Activated T-cell treated with anti-CD3 and anti-CD28 coated beads for 4 hours (primary cell): ENCODE measurements at places on chromosomes 3 and 15.

DNA sequence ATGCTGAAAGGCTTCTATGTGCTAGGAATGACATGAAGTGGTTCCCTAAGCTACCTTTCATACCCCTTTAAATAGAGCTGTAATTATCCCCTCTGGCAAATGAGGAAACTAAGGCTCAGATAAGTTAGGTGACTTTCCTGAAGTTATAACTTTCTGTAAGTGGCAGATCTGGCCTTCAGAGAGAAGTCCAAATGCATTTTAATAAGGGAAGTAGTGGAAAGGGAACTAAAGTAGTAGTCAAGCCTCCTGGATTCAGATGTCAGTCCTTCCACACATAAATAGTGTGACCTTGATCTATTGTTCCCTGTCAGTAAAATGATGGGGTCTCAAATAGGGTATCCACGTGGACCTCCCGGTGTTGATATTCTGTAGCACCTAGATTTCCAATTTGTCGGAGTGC lies 277.7 kb downstream of the EDEM1 start:
- DNase-seq, result no peak

GRCh38 chr15:74541494-74542165 lies 610 bp downstream of the ARID3B start:
- peak; percentile 59 for DNase-seq

- DNase-seq, result no peak
These were observed 16.4 kb downstream of the CHRNA3 start for GRCh38 chr15:78604420-78604819.

GRCh38 chr15:51184627-51185026 lies 89.9 kb upstream of the TNFAIP8L3 start:
- no peak for DNase-seq

DNA sequence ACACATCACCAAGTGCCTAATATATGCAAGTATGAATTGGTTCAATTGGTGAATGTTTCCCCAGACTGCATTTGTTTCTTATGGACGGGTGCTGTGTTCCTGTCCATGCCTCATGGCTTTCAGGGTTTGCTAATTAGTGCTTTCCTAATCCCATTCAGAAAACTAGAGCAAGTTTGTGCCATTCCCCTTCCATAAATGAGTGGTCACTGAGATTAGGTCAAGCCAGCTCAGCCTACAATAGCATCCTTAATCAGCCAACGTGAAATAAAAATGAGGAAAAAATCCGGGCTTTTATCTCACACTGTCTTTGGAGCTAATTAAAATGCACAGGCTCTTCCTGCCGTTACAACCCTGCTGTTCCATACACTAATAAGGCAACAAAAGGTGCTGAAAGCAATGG lies 788.8 kb downstream of the ROBO1 start:
- no peak for DNase-seq

DNA sequence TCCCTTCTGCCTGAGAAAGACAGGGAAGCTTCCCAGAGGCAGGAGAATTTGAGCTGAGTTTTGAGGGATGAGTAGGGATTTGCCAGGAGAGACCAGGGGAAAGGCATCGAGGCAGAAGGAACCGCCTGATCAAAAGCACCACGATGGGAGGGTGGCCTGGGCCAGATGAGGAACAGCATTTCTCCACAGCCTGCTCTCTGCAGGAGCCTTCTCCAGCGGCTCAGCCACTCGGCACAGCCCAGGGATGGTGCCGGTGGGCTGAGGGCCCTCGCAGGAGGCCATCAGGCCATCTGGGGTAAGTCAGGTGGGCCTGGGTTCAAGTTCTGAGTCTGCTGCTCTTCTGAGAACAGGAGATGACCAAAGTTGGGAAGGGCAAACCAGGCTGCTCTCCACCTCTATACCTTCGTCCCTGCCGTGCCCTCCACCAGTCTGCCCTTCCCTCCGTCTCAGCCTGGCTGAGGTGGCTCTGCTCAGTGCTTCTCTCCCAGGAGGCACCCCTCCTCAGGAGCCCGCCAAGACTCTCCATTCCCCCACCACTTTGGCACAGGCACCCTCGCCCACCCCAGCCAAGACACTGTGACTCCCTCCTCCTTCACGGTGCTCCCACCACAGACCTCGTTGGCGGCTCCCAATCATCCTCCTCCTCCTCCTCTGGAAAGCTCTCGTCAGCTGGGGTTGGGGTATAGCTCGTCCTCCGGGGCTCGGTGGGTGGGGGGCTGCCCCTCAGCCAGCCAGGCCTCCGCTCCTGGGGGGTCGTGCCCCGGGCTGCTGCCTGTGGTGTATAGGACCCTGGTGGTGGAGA lies 34.9 kb downstream of the GRIP2 start:
- no peak for DNase-seq
